Central memory CD4-positive, alpha-beta T cell (primary cell): ENCODE measurements at places on chromosomes 7 and 10.

GRCh38 chr7:131537571-131537978 is 18.9 kb downstream of the PODXL start:
- DNase-seq = no peak

DNA sequence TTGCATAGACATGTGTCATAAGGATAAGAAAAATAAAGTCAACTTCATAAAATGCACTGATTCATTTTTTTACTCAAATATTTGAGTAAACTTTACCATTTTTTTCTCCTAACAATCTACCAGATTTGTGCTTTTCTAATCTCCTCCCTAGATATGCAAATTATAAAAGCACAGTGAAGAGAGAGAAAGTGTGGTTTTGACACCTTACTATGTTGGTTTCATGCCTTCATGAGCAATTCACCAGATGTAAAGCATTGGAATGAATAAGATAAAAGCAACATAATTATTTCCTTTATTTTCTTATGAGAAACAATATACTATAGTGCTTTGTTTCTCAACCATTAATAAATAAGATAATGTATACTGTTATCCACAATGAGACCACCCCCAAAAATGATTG is 432.5 kb upstream of the PCDH15 start:
- no peak for DNase-seq

- no peak for DNase-seq
Observed at GRCh38 chr7:1578513-1578912, 8.7 kb upstream of the PSMG3 start.

GRCh38 chr10:14585287-14586193 is 189.2 kb downstream of the FAM107B start:
- no peak for DNase-seq

DNA sequence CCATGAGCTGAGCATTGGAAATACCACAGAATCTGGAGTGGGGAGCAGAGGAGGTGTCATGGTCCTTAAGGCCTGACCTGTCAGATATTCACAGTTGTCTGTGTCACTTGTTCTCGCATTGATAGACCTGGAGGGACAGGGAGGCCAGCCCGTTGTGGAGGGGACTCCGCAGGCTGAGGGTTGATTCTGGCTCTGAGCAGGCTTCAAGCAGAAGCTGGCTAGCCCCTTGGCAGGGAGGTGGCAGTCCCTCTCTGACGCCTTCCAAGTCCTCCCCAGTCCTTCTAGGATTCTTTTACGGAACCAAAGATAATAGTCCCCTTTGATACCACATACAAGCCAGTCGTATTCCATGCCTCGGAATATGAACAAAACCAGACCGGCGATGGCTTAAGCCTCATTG is 65.4 kb downstream of the GRK5 start:
- no peak for DNase-seq

GRCh38 chr7:138195151-138195571 is 118.9 kb downstream of the AKR1D1 start:
- no peak for DNase-seq

GRCh38 chr7:93476491-93477344 is 97.8 kb downstream of the CALCR start:
- no peak for DNase-seq

DNA sequence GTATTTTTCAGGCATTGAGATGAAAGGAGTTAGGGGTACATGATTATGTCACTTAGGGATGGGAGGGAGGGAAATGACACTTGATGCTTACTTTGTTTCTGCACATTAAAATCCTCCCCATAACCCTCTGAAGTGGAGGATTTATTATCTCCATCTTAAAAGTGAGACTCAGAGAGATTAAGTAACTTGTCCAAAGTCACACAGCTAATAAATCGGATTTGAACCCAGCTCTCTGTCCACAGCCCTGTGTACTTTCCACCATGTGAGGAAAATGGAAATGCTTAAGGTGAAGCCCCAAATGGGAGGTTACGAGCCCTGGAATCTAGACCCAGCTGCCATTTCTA is 58.6 kb downstream of the HK1 start:
- no peak for DNase-seq

DNA sequence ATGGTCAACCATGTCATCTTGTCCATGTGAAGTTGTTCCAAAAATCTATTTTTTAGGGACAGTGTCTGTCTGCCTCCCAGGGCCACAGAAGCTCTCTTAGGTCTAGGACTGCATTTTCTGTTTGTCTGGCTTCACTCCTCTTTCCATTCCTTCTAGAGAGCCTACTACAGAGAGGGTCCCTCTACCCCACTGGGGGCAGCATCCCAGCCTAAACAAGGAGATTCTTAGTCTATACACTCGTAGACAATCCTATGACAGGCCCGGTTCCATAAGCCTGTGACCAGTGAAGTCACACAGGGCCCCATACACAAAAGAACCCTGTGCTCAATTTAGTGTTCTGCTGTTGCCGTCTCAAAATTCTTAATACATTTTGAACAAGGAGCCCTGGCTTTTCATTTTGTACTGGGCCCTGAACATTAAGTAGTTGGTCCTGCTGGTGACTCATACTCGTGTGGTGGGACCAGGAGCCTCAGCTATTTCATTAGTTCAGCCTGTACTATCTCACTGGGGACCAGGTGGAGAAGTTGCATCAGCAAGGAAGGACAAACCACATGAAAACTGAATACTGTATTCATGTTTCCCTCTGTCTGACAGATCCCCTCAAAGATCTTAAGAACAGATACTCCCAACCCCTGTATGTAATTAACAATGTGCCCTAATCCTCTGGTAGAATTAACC is 23.5 kb upstream of the FAM180A start:
- DNase-seq = no peak

- DNase-seq = no peak
Observed at GRCh38 chr10:80454513-80455460, 677 bp downstream of the TSPAN14 start.

DNA sequence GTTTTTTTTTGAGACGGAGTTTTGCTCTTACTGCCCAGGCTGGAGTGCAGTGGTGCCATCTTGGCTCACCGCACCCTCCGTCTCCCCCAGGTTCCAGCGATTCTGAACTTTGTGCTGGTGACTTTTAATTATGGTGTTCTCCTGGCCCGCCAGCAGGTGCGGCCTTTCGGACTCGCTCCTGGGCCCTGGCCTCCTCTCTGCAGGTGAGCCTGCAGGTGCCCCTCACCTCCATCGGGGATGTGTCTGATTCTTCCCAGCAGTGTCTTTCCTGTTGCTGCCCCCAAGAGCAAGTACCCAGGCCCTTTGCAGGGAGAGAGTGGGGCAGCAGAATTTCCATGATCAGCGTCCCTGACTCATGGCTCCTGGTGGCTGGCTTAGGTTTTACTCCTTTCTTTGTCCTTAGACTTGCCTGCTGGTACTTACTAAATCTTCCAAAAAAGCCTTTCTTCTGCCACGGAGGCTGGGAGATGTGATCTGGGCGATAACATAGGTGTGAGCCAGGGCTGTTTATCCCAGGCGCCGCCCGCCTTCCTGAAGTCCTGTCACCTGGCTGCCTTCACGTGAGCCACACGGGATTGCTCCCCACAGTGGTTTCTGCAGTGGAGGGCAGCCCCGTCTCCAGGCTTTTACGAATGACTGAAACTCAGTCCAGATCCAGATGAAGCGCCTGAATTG is 10.7 kb downstream of the WIPI2 start:
- DNase-seq = no peak

DNA sequence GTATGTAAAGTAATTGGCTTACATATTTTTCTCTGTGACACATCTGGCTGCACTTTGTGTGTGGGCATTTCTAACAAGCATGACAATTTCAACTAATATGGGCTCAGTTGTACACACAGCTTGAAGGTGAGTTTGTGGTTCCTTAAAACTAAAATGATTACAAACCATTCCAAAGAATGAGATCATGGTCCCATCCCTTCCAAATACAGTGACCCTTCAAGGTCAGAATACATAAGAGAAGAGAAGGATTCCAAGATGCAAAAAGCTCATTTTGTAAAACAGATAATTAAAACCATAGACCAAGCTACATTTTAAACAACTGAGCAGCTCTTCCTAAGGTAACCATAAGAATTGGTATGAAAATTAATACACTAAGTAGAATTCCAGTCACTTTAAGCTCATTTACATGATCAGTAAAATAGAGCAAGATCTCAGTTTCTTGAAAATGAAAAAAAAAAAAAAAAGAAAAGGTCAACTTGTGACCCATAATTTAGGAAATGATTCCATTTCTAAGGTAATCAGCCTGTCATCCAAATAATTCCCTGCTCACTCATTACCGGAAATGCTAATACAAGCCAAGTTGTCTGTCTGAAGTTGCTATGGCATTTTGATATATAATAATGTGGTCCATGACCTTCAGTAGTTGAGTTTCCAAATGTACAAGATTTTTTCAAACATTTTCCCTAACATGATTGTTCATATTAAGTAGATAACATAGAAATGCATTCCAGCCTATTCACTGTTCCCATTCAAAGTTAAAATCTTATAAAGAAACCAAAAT is 688.5 kb downstream of the PARD3 start:
- DNase-seq = no peak

GRCh38 chr7:26156451-26157420 is 4.7 kb downstream of the NFE2L3 start:
- peak; percentile 80 for DNase-seq

DNA sequence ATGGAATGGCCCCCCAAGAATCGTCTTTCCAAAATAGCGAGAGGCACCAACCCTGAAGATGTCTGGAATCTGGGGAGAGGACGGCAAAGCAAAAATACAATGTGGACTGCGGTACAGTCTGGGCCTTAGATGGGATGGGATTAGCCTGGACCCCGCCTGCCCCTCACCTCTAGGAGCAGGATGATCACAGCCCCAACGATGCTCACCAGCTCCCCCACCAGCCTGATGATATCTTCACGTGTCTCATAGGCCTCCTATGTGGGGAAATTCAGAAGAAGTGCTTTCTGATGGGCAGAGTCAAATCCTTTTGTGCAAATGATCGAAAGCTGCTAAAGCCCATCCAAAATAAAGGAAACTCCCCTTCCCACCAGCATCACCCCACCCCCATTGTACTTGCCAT is 18.2 kb downstream of the TRPV5 start:
- DNase-seq = no peak

- no peak for DNase-seq
Observed at GRCh38 chr10:132516771-132517725, 20.5 kb upstream of the INPP5A start.

DNA sequence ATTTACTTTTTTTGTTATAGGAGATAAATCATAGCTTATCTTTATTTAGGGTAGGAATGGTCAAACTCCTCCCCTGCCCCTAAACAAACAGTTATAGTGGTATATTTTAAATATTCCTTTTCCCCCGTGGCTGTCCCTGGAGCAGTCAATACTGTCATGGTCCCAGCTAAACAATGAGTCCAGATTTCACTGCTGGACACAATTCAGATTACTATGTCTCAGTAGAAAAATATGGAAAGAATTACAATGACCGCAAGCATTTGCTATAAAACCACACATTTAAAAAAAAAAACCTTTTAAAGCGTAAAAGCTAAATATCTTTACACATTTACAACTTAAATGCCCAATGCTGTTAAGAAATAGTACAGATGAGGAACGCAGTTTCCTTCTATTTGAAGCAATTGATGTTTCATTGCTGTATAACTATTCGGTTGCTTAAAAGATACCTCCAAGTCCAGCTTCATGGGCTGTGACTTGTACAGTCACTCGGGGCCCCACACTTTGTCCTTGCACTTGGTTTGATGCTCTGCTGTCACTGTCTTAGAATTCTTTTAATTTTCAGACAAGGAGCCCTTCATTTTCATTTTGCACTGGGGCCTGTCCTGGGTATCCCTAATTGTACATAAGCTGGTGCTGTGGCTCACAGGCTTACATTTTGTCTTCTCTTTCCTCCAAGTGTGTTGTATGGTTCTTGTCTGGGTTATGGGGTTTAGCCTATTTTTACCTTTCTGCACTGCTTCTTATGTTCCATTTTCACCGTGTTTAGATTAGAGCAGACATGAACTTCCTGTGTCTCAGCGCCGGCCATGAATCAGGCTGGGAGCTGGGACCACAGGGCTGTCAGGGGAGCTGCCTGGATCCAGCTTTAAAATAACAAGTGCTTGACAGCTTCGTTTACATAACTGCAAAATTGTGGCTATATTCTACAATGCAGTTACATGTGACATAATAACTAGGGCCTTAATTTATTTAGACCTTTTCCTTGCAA is 530.2 kb upstream of the FZD8 start:
- no peak for DNase-seq

DNA sequence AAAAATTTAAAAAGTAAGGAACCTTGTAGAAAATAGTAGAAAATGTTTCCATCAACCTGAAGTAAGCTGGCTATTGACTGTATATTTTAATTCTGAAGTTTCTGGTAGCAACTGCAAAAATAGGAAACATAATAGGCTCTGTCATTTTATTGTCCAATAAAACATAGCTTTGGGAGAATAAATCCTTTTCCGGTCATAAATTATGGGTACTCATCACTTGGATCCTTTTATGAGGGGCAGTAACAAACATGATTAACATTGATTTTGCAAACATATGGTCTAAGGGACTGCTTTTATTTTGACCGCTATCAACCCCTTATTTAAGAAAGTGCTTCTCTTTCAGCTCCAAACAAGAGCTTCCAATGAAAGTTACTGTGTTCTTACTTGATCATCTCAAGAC is 495.9 kb upstream of the ANKRD30A start:
- DNase-seq = no peak

DNA sequence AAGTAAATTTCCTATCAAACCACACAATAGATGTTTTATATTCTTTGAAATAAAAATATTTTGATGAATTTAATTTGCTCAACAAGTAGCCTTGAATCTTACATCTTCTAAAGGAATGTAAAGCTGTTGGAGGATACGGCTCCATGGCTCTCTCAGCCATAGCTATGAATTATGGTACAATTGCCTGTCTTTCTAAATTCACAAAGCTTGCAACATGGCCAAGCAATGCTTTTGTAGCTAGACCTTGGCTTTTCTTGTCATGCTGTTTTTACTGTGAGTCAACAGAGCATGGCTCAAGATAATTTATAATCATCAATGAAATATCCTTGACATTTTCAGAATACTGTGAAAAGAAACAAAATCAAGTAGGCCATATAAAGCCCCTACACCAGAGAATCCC is 286.7 kb downstream of the CACNA2D1 start:
- DNase-seq = no peak

- no peak for DNase-seq
Observed at GRCh38 chr7:2110610-2111396, 121.9 kb downstream of the MAD1L1 start.

DNA sequence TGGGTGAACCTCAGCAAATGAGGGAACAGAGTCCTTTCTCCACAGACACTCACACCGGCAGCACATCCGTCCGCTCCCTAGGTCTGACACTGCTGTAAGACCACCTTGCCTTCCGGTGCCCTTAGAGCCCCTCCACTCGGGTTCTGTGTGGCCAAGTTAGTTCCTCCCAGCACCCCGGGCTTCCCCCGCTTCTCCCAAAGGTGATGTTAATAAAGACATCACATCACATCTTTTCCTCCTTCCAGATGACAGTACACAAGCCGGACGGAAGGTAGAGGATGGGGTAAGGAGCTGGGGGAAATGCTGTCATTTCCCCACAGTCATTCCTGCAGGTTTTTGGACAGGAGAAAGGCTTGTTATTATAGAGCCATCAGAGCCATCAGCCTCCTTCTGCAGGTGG is 42.3 kb downstream of the OAT start:
- no peak for DNase-seq

GRCh38 chr7:96075510-96076349 is 246.2 kb downstream of the SLC25A13 start:
- peak; percentile 37 for DNase-seq

- no peak for DNase-seq
Observed at GRCh38 chr10:63710703-63711102, 189.5 kb downstream of the REEP3 start.
